Activated CD4-positive, alpha-beta memory T cell treated with anti-CD3 and anti-CD28 coated beads, Interleukin-2, amount 10 ng/mL, durations not matched to agents 7 days and 5 days (primary cell): ENCODE measurements at places on chromosomes 13 and 19. TPM values are rescaled to one million over a fixed set of nuclear protein-coding genes. Genes with fewer than 3 reads are reported as not detected.

GRCh38 chr13:58953638-58954037 is 1210.1 kb downstream of the DIAPH3 start:
- no peak for DNase-seq
- no peaks in the 10 kb centered on the region for H3K36me3 ChIP-seq
- no peaks in the 10 kb centered on the region for H3K4me1 ChIP-seq
- H3K27ac ChIP-seq: no peak overlapping the region
- H3K4me3 ChIP-seq: no peak overlapping the region

DNA sequence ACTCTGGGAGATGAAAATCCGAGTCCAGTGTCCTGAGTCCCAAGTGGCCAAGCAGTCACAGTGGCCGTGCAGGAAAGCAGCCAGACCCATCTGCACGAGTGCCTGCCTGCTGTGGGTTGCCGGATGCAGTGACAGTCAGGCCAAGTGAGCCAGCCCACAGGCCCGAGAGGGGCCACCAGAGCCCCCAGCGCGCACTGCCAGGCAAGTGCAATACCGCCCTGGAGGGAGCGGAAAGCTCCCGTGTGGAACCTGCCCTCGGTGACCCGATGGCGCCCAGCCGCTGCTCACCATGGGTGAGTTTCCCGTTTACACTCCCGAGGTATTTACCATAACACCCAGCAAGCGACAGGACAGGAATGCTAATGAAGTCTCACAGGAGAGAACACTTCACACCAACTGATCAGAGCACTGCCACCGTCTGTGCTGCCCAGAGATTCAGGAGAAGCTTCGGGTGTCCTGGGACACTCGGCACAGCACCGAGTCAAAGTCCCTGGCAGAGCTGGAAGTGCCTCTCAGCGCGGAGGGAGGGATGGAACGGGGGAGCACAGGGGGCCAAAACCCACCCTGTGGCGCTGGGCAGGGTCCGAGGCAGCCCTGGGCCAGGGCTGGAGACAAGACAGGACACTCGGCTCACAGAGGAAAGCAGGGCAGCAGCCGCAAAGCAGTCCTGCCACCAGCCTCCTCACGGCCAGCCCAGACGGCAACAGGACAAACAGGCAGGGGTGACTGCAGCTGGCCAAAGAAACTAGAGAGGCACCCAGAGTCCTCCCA is 21.3 kb upstream of the TINCR start:
- no peak for DNase-seq
- H3K4me3 ChIP-seq: no peak overlapping the region
- no peaks in the 10 kb centered on the region for H3K27me3 ChIP-seq
- peaks cover 60% of the 10 kb centered on the region for H3K36me3 ChIP-seq

Gene ZNF492
- total RNA-seq: 1.1 TPM

Gene FPR3
- total RNA-seq: not detected

GRCh38 chr13:94058821-94059360 is 420.6 kb downstream of the DCT start:
- no peaks in the 10 kb centered on the region for H3K4me1 ChIP-seq
- no peak overlapping the region for H3K27ac ChIP-seq
- no peak overlapping the region for H3K4me3 ChIP-seq
- no peaks in the 10 kb centered on the region for H3K36me3 ChIP-seq
- no peaks in the 10 kb centered on the region for H3K27me3 ChIP-seq

DNA sequence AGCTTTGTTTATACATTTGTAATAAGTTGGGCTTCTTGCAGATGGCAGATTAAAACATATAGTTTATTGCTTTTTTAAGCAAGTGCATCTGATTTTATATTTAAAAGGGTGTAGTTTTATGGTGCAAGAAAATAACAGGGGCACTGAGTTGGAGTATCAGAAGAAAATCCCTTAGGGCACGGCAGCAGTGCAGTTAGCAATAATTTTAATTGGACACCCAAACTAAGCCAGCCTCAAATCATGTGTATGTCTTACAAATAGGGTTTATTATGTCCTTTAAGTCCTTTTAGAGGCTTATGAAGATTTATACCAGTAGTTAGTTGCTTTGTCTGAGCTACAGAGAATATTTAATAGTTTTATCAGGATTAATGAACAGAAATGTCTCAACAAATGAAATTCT is 57.5 kb downstream of the GPC6 start:
- no peak overlapping the region for H3K27ac ChIP-seq
- no peaks in the 10 kb centered on the region for H3K4me1 ChIP-seq
- no peak for DNase-seq
- no peaks in the 10 kb centered on the region for H3K36me3 ChIP-seq
- H3K4me3 ChIP-seq: no peak overlapping the region

Gene TSC22D1
- total RNA-seq: 9.4 TPM

DNA sequence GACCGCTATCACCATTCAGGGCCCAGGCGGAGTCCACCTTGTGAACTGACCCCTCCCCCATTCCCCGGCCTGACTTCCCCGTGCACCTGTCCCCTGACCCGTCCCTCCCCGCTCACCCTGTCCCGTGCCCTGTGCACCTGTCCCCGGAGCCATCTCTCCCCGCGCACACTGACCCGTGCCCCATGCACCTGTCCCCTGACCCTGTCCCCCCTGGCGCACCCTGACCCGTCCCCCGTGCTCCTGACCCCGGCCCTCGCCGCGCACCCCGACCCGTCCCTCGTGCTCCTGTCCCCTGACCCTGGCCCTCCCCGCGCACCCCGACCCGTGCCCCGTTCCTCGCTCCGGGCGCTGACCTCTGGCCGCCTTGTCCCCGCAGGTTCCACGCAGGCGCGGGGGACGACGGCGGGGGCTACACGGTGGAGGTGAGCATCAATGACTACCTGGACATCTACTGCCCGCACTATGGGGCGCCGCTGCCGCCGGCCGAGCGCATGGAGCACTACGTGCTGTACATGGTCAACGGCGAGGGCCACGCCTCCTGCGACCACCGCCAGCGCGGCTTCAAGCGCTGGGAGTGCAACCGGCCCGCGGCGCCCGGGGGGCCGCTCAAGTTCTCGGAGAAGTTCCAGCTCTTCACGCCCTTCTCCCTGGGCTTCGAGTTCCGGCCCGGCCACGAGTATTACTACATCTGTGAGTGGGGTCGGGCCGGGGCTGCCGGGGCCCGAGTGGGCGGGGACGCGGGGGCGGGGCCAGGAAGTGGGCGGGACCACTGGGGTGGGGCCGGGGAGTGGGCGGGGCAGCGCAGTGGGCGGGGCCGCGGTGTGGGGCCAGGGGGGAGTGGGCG is 9.7 kb downstream of the EFNA2 start:
- no peaks in the 10 kb centered on the region for H3K36me3 ChIP-seq
- H3K4me3 ChIP-seq: no peak overlapping the region
- DNase-seq: peak; percentile 46

Gene PSG2
- not detected for total RNA-seq

GRCh38 chr19:29483944-29484581 is 41.7 kb upstream of the VSTM2B start:
- H3K27me3 ChIP-seq: no peaks in the 10 kb centered on the region
- H3K4me1 ChIP-seq: no peaks in the 10 kb centered on the region
- H3K4me3 ChIP-seq: no peak overlapping the region

DNA sequence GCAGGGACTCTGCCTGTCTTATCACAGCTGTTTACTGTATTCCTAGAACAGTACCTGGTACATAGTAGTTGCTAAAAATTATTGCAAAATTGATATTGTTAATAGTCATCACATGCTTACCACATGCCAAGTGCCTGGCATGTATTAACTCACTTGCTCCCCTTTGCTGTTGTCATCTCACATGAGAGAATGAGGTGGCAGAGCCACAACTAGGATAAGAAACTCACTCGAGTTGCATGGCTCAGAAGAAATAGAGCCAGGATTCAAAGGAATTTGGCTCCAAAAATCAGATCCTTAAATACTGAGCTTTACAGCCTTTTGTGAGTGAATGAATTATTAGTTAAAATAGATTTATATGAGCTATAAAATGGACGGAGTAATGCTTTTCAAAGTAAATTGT is 42.6 kb downstream of the B3GLCT start:
- DNase-seq: no peak
- no peaks in the 10 kb centered on the region for H3K36me3 ChIP-seq
- no peak overlapping the region for H3K4me3 ChIP-seq

DNA sequence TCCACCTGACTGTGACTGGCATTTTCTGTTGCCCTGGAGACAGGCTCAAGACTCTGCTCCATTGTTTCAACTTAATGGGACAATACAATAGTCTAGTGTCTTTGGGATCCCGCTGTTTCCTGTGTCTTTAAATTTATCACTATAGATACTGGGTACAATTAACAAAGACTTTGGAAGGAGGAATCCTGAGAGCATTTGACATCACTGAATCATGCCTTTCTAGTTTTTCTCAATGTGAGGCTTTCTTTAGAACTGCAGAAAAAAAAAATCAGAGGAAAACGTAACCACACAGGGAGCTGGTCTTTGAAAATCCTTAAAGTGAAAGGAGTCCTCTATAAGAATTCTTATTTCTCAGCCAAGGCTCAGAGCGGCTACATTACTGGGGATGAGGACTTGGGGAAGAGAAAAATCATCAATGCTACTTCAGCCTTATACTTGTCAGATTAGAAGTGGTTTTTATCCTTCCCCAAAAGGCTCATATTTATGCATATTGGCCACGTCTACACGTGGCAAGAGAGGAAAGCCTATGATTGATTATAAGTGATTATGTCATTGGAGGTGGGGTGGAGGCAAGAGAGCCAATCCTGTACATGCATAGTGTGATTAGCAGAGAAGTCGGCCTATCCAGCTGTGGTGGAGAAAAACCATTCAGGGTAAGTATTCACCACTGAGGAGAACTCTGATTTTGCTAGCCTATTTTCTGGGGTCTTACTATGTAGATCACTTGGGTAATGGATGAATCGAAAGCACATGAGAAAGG is 34.4 kb upstream of the UBL3 start:
- H3K4me1 ChIP-seq: peaks cover 9% of the 10 kb centered on the region
- H3K27me3 ChIP-seq: no peaks in the 10 kb centered on the region
- no peak overlapping the region for H3K4me3 ChIP-seq
- DNase-seq: no peak
- no peaks in the 10 kb centered on the region for H3K36me3 ChIP-seq

- H3K4me1 ChIP-seq: no peaks in the 10 kb centered on the region
- no peaks in the 10 kb centered on the region for H3K27me3 ChIP-seq
- no peak for DNase-seq
Observed at GRCh38 chr19:33447336-33448158, 74.0 kb downstream of the CEBPG start.

GRCh38 chr13:91468301-91468700 is 69.9 kb downstream of the GPC5 start:
- no peaks in the 10 kb centered on the region for H3K4me1 ChIP-seq
- H3K27ac ChIP-seq: no peak overlapping the region
- no peaks in the 10 kb centered on the region for H3K27me3 ChIP-seq
- no peak overlapping the region for H3K4me3 ChIP-seq
- no peaks in the 10 kb centered on the region for H3K36me3 ChIP-seq

Gene WDR87
- total RNA-seq: not detected

Gene ENOX1
- total RNA-seq: 0.38 TPM

Gene ZNF442
- total RNA-seq: 0.86 TPM

GRCh38 chr19:35316560-35316959 is 12.4 kb upstream of the CD22 start:
- no peak for DNase-seq
- no peaks in the 10 kb centered on the region for H3K36me3 ChIP-seq
- H3K27ac ChIP-seq: no peak overlapping the region
- H3K27me3 ChIP-seq: peaks cover 6% of the 10 kb centered on the region

GRCh38 chr13:91417660-91418325 is 19.4 kb downstream of the GPC5 start:
- H3K27me3 ChIP-seq: peaks cover 12% of the 10 kb centered on the region
- H3K36me3 ChIP-seq: no peaks in the 10 kb centered on the region
- no peak overlapping the region for H3K4me3 ChIP-seq

DNA sequence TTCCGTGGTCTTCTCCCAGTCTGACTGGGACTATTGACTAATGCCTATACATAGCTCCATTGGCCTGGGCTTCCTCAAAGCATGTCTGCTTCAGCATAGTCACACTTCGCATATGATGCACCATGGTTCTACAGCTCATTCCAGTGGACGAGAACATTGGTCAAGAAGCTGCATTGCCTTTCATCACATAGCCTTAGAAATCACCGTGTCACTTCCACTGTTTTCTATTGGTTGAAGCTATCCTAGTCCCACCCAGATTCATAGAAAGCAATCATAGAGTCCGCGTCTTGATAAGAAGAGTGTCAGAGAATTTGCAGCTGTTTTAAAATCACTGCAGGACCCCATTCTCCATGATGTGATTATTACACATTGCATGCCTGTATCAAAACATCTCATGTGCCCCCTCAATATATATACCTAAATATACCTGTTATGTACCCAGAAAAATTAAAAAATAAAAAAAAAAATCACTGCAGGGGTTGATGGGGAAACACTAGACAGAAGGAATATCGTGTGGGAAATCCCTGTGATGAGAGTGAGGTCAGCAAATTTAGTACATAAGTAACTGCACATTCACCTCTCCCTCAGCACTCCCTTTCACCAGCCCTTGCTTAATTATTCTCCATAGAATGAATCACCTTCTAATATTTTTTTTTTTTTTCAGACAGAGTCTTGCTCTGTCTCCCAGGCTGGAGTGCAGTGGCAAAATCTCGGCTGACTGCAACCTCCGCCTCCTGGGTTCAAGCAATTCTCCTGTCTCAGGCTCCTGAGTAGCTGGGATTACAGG is 2.2 kb upstream of the ARHGAP33 start:
- no peaks in the 10 kb centered on the region for H3K27me3 ChIP-seq
- no peak for DNase-seq
- H3K27ac ChIP-seq: no peak overlapping the region

Gene C19orf44
- total RNA-seq: 2.6 TPM

Gene C5AR2
- 4.7 TPM for total RNA-seq

Gene LILRA1
- total RNA-seq: not detected

DNA sequence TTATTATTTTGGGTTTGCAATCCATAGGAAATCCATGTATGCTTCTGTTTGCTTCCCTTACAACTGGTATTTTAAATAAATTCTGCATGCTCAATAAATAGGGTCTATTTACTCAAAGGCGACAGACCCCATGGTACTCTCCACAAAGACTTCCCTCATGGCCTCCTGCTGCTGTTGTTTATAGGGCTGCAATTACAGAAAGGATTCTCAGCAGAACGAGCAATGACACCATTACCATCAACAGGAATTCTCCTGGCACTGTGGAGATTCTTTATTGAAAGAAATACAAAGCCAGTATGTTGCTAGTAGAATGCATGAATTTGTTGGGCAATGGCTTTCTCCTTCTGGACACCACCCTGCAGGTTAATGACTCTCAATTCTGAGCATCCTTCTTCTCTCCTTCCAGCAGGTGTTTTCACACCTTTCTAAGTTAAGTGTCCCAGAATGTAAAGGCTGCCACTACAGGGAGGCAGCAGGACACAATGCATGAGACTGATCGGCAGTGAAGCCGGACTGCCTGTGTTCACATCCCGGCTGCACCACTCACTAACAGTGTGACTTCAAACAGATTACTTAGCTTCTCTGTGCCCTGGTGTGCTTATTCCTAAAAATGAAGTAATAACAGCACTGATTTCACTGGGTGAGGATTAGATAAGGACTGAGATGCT is 360.2 kb downstream of the DNAJC15 start:
- H3K27ac ChIP-seq: no peak overlapping the region
- H3K4me3 ChIP-seq: no peak overlapping the region
- DNase-seq: no peak
- peaks cover 2% of the 10 kb centered on the region for H3K36me3 ChIP-seq
- peaks cover 14% of the 10 kb centered on the region for H3K27me3 ChIP-seq
- no peaks in the 10 kb centered on the region for H3K4me1 ChIP-seq
